Midbrain (tissue), 1 donor: ENCODE measurements at places on chromosomes 11 and 22.

DNA sequence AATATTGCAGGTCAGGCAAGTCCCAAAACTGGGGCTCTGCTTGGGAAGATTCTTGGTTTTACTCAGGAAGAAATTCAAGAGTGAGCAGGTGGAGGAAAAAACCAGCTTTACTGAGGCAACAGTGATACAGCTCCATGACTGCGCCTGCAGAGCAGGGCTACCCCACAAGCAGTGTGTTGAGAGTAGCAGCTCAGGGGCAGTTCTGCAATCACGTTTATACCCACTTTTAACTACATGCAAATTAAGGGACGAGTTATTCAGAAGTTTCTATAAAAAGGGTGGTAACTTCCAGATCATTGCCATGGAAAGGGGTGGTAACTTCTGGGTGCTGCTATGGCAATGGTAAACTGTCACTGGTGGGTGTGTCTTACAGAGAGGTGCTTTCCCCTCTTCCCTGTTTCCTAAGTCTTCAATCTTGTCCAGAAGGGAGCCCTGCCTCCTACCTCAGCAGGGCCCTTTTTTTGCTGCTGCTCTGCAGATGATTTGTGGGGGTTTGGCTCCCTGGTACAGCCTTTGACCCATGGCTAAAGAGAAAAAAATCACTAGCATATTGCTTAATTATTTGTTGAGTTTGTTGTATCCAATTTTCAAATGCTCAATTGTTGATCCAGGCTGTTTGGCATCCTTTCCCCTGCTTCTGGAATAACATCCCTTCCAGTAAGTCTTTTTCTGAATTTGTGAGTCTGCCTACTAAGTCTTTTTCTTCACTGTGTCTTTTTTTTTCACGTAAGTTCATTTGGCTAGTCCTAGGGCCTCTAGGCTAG lies 30.0 kb upstream of the ME3 start:
- DNase-seq, result no peak

DNA sequence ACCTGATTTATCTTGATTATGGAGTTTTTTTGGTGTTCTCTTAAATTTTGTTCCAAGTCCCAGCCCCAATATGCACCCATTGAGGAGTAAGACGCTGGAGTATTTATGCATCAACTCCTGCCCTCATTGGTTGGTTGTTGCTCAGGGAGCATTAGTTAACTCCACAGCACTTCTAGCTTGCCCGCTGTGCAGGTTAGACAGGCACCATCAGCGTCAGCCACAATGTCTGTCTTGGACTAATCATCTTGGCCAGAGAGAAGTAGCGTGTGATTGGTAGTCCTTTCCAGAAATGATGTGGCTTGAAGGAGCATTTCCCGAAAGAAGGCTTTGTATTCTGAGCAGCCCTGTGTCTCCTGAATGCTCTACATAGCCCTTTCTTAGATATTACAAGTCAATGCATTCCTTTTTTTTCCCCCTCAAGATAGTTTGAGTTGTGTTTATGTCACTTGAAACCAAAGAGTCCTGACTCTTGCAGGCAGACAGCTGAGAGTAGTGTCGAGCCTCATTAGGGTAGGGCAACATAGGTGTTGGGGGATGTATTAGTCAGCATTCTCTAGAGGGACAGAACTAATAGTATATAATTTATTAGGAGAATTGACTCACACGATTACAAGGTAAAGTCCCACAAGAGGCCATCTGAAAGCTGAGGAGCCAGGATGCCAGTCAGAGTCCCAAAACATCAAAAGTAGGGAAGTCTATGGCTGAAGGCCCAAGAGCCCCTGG lies 94.6 kb upstream of the RCN1 start:
- no peak for DNase-seq

GRCh38 chr11:75822541-75822940 lies 7.5 kb downstream of the UVRAG start:
- DNase-seq, result no peak

- no peak for DNase-seq
These were observed 20.8 kb upstream of the PEX26 start for GRCh38 chr22:18056807-18057474.

DNA sequence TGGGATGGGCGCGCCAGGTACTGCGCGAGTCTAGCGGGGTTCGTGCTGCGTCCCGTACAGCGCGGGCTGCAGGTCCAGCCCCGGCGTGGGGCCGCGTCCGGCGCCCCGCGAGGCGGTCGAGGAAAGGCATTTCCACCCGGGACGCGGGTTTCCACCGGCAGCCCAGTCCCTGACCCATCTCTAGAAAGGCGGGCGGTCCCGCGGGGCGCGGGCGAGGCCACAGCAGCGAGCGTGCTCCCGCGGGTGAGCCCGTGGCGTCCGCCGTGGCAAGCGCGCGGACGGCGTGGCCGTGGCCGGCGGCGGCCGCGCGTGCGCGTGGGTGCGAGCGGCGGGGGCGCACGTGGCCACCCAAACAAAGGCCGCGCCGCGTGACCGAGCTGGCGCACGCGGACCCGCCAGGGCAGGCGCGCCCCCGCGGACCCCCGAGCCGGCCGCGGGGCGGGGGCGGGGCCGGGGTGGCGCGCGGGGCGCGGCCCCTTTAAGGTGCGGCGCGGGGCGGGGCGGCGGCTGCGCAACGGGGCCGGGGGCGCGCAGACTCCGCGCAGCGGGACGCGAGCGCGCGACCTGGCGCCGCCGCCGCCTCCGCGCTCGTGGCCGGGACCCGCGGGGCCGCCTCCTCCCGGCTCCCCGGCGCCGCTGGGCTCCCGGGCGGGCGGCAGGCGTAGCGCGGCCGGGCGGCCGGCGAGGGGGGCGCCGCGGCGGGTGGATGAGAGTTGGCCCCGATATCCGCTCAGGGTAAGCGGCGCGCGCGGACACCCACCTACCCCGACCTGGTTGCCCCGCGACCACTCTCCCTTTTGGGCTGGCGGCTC lies 39.3 kb upstream of the CELSR1 start:
- DNase-seq, result no peak

DNA sequence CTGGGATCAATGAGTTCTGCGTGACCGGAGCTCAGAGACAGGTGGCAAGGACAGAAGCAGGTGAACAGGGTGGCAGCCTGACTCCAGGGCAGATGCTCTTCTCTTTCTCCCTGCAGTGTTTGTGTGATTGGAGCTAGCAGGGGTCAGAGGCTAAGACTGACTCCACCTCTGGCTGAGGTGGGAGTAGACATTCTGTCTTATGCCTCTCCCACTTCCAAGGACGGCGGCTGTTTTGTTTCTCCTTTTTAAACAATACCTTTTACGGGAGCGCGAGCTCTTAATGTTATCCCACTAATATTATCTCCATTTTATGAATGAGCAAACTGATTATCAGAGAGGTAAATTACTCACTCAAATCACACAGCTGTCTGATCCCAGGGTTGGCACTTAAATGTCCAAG lies 323.7 kb downstream of the MIAT start:
- no peak for DNase-seq

- DNase-seq, result no peak
These were observed 24.1 kb downstream of the ZBTB16 start for GRCh38 chr11:114083391-114084252.
